ENCODE measurements at places on chromosomes 1 and 21.
A peak's percentile ranks its signal among the peaks of the same experiment; 100 is the strongest.

GRCh38 chr1:22886211-22886610, 86.5 kb downstream of the LACTBL1 start:
- DNase-seq = no peak

- peak; percentile 37 for DNase-seq
These were observed 113.0 kb downstream of the DMRTB1 start for GRCh38 chr1:53572065-53572814.

- DNase-seq = no peak
These were observed 130.8 kb downstream of the HMCN1 start for GRCh38 chr1:185864889-185865517.

DNA sequence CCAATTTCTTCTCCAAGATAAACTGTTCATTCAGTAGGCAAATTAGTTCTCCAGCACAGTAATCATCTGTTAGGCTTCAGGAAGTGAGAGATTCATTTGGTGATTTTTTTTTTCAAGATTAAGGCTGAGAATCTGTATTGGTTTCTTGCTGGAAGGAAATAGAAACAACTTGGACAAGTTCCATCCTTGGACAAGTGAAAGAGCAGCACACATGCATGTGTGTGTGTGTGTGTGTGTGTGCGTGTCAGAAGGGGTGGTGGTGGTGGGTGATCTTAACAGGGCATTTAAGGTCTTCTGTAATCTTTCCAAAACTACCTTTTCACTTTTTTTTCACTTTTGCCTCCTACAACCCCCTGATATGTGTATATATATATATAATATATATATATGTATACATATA, 15.9 kb upstream of the SUCO start:
- DNase-seq = no peak

DNA sequence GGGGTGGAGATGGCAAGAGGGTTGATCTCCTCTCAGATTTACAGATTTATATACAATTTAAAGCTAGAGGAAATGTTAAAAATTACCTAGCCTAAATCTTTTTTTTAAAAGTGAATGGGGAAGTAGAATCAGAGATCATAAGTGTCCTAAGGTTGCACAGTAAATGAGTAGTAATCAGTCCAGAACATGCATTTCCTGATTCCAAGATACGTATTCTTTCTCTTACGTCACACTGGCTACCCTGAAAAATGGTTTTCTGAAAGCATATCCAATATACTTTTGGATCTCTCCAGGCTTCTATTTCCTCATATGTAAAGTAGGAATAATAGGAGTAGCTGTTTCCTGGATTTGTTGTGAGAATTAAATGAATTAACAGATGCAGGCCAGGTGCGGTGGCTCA, 11.7 kb downstream of the GADD45A start:
- no peak for DNase-seq

DNA sequence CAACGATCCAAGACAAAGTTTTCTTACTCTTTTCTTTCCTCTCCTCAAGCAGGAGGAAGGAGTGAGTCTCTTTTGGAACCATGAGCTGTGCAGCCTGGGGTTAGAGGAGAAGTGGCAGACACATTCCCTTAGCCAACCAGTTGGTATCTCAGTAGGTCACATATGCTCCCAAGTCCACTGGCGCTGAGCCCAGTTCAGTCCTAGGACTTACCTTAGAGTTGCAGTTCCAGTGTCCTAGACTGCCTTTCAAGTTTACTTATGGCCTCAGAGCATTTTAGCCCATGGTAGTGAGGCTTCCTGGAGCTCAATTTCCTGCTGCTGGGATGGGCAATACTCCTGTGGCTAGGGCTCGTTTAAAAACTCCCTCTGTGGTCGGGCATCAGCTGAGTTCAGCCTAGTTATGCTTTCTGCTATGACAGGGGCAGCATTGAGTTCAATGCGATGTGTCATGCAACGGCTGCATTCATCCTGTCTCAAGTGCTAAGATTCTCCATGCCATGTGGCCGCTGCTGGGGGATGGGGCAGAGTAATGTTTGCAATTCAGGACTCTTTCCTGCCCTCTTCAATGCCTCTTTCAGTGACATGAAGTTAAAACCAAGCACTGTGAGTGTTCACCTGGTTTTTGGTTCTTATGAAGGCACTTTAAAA, 103.8 kb downstream of the LRRC7 start:
- DNase-seq = no peak

DNA sequence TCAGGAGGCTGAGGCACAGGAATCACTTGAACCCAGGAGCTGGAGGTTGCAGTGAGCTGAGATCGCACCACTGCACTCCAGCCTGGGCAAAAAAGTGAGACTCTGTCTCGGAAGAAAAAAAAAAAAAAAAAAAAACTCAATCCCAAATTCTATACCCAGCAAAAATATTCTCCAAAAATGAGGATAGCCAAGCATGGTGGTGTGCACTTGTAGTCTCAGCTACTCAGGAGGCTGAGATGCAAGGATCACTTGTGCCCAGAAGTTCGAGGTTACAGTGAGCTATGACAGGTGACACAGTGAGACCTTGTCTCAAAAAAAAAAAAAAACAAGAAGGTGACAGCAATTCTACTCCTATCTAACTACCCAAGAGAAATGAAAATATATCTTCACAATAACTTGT, 6.4 kb downstream of the TMEM50B start:
- DNase-seq = no peak

GRCh38 chr1:159913451-159914192, 11.7 kb downstream of the TAGLN2 start:
- no peak for DNase-seq

DNA sequence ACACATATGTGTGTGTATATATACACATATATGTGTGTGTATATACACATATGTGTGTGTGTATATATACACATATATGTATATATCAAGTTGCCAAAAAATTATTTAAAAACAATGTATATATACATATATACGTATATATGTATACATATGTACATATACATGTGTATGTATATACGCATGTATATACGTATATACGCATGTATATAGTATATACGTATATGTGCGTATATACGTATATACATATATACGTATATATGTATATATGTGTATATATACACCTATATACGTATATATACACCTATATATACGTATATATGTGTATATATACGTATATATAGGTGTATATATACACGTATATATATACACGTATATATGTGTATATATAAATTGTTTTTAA, 57.0 kb upstream of the ZNF644 start:
- no peak for DNase-seq

DNA sequence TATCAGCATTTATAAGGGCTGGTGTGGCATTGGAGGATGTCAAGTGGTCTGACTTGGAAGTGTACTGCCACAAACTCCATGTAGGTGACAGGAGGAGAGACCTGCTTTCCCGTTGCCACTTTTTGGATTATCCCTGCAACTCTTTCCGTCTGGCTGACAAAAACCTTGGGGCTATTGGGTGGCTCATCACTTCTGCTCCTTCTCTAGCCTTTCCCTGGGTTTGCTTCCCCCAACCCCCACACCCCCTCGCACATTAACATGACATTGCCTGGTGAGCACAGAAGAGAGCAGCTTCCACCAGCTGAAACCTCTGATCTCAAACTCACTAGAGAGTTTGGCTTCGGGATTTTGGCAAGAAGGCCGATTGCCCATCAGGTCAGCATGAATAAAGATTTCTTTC, 39.2 kb downstream of the PROX1 start:
- DNase-seq = no peak

- DNase-seq = no peak
These were observed 40.0 kb upstream of the DHCR24 start for GRCh38 chr1:54926970-54927369.

GRCh38 chr1:160548960-160549664, 26.1 kb upstream of the SLAMF6 start:
- no peak for DNase-seq

- no peak for DNase-seq
These were observed 369.6 kb upstream of the USP24 start for GRCh38 chr1:55584526-55585401.

DNA sequence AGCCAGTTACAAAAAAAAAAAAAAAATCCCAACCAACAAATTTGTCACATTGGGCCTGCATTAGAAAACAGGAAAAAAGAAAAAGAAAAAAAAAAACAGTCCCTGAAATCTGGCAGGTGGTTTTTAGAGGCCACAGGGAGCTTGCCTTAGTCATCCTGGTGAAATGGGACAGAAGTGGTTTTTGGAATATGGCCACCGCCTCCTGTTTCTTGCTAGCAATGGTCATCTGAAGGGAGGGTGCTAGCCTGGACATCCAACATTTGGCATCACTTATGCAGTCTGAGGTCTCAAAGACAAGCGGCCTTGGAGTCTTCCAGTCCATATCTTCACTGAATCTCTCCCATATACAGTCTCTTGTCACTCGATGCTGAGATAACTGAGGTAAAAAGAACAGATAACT, 20.1 kb upstream of the NKAIN1 start:
- DNase-seq = no peak

DNA sequence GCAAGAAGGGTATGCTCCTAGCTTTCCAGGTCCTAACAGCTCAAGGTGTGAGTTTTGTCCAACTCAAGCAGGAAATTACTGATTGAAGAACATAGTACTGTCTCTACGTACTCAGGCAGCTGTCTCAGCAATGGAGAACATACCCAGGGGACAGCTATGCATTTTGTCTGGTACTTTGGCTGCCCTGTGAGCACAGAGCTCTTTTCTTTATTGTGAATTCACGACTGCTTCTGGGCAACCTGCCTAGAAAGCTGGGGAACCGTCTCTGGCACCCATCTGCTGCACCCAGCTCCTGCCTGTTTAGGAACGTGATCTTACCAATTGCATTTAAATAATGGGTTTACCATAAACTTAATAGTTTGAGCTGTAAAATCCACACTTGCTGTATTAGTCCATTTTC, 258.1 kb downstream of the HHAT start:
- DNase-seq = no peak

DNA sequence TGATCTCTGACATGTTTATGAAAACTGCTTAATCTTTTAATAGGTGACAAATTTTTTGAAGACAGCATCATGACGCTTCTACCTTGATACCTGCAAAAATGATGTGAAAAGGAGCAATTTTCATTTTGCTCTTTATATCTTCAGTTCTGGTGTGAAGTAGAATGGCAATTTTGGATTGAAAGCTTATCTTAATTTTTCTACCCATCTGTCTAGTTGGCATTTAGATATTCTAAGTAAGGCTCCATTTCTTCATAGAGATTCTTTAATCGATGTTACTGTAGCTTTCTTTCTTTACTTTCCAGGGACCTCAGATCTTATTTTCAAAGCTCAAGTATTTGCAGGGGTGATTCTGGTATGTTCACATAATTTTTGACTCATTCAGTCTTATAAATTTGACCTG, 32.3 kb upstream of the GPR52 start:
- no peak for DNase-seq

GRCh38 chr1:62022382-62022983, 172.2 kb upstream of the L1TD1 start:
- DNase-seq = no peak

GRCh38 chr1:162928141-162928540, 67.2 kb upstream of the CCDC190 start:
- no peak for DNase-seq

DNA sequence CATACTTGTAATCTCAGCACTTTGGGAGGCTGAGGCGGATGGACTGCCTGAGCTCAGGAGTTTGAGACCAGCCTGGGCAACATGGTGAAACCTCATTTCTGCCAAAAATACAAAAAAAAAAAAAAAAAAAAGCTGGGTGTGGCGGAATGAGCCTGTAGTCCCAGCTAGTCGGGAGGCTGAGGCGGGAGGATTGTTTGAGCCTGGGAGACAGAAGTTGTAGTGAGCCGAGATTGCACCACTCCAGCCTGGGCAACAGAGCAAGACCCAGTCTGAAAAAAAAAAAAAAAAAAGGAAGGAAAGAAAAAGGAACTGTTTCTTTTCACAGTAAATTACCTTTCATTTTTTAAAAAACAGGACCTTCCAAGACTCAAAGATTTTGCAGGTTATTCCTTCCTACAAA, 29.5 kb downstream of the LIN9 start:
- DNase-seq = no peak

GRCh38 chr21:34861258-34861657, 187.8 kb downstream of the RUNX1 start:
- DNase-seq = no peak

GRCh38 chr1:232624546-232625281, 5.2 kb downstream of the SIPA1L2 start:
- no peak for DNase-seq

GRCh38 chr21:38282921-38283320, 26.1 kb downstream of the KCNJ15 start:
- DNase-seq = no peak
